ENCODE measurements at places on chromosomes 5 and 9.

DNA sequence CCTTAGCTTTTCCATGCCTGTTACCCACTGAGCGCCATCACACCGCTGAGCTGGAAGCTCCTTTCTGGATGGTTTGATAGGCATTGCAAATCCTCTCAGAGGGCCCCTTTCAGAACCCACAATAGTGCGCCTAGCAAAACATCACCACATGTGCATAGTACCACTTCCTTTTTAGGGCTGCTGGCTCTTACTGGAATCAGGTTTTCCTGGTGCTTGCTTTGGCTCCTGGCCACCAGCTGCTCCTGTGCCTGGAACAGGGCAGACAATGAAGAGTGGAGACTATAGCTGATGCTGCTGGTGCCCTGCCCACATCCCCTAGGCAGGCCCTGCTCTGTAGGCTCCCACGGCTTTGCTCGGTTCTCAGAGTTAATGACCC lies 163.6 kb upstream of the SEMA6A start:
- peak; percentile 72 for DNase-seq

GRCh38 chr9:122325124-122325523 lies 45.7 kb upstream of the PTGS1 start:
- no peak for DNase-seq

- DNase-seq, result no peak
Observed at GRCh38 chr9:21465859-21466518, 16.1 kb downstream of the IFNE start.

GRCh38 chr5:138849439-138849838 lies 25.7 kb downstream of the LRRTM2 start:
- DNase-seq, result no peak

DNA sequence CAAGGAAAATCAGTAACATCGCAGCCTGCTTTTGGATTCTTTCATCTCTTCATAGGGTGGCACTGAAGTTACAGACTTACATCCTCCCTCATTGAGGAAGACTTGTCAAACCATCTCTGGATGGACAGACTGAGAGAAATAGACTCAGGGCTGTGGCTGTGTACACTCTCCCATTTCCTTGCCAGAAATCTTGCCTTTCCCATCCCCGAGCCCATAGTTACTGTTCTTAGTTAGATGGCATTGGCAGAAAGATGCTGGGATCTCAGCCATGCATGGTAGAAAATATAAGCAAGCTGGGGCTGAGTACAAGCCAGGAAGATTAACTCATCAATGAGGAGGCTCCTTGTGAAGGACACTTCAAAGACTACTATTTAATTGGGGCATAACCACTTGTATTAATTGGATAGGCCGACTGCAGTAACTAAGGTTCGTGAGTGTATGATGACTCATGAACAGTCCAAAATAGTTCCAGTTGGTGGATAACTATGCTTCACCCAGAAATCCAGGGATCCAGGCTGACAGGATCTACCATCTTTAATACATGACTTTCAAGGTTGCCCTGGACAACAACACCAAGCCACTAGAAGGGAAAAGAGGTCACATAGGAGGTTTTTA lies 137.9 kb downstream of the TMEM38B start:
- no peak for DNase-seq

DNA sequence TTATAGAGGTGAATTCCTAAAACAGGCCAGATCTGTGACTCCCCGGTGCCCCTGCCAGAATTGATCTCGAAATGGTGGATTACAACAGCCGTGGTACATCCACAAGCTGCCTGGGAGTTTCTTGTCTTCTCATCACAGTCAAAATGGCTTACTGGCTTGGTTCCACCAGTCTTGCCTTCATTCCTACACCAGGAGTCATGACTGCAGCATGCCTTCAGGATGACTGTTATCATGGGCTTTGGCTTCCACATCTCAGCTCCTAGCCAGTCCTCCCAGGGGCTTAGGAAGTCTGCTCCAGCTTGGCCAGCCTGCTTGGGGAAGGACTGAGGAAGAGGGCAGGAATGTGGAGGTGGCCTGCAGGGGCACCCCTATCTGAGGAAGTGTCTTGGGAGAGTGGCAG lies 132.9 kb upstream of the NR3C1 start:
- DNase-seq, result no peak

DNA sequence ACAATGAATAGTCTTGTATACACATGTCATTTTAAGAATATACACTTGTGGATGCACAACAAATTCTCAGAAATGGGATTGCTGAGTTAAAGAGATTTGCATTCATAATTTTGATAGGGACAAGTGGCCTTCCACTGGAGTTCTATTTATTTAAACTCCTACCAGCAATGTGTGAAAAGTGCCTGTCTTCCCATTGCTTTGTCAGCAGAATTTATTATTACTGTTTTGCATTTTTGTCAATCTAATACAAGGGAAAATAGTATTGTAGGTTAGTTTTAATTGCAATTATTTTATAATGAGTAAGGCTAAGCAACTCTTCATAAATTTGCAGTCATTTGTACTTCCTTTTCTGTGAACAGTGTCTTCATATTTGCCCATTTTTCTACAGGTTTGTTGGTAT lies 55.0 kb downstream of the C9orf57 start:
- DNase-seq, result no peak

GRCh38 chr5:53537711-53538110 lies 22.7 kb upstream of the NDUFS4 start:
- no peak for DNase-seq

DNA sequence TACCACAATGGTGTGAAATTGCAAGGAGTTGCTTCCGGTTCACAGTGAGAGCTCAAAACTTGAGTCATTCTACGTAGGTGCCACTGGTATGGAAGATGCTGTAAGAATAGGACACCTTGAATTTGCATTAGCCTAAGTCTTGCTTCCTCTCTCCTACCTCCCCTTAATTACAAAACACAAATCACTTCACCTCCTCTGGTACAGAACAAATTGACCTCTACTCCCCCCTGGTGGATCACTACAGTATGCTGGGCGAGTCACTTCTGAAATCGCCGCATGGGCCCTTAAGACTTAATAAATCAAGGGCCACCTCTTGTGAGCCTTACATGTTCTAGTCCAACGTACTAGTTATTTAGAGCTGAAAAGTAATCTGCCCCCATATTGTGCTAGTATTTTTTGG lies 145.3 kb upstream of the SMARCA2 start:
- DNase-seq, result no peak

DNA sequence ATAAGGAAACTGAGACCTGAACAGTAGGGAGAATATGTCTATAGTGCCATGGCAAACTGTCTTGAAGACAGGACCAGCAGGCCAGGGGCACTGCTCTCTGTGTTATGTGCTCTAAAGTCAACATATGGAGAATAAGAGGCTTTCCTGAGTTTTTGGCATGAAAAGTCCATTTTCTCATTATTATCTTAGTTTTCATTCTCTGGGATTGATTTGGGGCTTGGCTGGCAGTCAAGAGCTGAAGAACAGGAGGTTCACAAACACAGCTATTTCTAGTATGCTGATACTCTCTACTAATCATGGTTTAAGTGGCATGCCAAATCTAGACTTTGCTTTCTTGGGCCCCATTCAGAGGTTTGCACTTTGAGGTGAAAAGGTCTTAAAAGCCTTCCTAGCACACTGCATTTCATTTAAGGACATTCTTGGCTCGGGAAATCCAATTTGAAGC lies 404.4 kb downstream of the ZNF608 start:
- DNase-seq, result peak; percentile 83

GRCh38 chr9:38164659-38165221 lies 95.7 kb upstream of the SHB start:
- no peak for DNase-seq

GRCh38 chr9:108696156-108696555 lies 159.6 kb downstream of the ACTL7B start:
- DNase-seq, result no peak

GRCh38 chr9:125513668-125514413 lies 193.2 kb downstream of the MAPKAP1 start:
- DNase-seq, result no peak

GRCh38 chr5:68406767-68407241 lies 191.2 kb downstream of the PIK3R1 start:
- peak; percentile 22 for DNase-seq

- no peak for DNase-seq
Observed at GRCh38 chr9:75930190-75930589, 39.7 kb downstream of the PCSK5 start.

- DNase-seq, result peak; percentile 30
Observed at GRCh38 chr5:169641253-169641652, 4.2 kb downstream of the DOCK2 start.

DNA sequence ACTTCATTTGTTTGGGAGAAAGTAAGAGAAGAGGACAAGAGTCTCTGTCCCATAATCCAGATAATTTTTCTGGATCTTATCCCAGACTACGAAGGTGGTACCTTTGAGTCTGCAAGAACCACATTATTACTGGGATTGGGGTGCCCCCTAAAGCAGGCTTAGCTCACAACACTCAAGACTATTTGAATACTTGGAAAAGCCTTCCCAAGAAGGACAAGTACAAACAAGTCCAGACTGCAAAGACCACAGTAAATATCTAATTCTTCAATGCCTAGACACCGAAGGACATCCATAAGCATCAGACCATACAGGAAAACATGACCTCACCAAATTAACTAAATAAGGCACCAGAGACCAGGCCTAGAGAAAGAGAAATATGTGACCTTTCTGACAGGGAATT lies 40.2 kb upstream of the TMED7 start:
- DNase-seq, result no peak

DNA sequence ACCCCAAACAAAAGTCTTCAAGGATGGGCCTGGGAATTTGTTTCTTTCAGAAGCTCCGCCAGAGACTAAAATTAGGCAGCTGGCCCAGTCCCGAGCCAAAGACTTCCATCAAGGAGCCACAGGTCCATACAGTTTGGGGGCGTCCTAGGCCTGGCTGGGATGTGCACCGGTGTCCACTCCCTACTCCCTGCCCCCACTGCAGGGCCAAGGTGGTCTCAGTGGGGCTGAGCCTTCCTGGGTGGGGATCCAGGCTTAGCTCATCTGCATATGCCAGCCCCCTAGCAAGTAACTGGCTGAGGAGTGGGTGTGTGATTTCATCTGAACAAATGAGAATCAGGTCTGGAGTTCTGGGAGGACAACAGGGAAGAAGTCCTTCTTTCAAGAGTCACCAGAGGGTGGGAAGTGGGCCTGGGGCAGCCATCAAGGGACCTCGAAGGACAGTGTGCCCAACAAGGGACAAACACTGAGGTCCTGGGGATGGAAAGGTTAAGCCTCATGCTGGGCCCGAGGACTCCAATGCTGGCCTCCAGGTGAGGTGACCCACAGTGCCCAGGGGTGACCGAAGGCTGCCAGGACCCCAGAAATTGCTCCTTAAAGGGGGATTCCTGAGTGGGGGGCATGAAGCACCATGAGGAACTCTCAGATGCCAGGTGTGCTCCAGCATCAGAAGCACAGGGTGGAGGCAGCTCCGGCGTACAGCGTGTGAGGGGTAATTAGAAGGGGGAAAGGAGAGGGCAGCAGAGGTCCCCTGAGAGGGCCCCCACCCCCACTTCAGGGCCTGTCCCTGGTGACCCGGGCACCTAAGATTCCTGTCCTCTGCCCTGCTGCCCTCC lies 91.3 kb downstream of the ZNF354C start:
- DNase-seq, result no peak

DNA sequence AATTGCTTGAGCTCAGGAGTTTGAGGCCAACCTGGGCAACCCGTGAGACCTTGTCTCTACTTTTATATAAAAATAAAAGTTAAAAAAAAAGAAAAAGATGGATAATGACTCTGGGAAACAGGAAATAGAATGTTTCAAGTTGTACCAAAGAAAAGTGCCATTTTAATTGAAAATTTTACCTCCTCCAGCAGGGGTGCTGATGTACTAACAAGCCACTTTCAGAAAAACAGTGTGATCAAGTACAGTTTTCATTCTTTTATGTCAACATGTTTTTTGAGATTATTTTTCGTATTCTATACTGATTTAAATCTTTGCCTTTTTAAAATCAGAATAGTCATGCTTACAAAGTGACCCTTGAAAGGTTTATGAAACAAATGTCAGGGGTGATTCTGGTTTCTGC lies 30.8 kb downstream of the F2R start:
- DNase-seq, result no peak

DNA sequence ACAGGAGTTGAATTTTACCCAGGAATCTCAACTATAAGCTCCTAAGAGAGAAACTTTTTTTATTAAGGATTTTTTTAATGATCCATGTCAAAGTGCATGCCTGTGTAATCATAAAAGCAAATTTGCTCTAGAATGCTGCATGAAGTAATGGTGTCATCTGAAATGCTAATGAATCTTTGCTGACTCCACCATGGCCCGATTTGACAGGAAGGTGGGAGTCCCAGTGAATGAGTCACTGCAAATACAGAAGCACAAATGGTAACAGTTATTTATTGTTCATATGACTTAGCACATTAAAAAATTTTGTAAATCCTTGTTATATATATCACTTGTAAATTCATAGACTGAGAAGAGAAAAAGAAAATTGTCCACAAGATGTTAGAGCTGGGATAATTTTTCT lies 341.3 kb downstream of the RASEF start:
- no peak for DNase-seq

DNA sequence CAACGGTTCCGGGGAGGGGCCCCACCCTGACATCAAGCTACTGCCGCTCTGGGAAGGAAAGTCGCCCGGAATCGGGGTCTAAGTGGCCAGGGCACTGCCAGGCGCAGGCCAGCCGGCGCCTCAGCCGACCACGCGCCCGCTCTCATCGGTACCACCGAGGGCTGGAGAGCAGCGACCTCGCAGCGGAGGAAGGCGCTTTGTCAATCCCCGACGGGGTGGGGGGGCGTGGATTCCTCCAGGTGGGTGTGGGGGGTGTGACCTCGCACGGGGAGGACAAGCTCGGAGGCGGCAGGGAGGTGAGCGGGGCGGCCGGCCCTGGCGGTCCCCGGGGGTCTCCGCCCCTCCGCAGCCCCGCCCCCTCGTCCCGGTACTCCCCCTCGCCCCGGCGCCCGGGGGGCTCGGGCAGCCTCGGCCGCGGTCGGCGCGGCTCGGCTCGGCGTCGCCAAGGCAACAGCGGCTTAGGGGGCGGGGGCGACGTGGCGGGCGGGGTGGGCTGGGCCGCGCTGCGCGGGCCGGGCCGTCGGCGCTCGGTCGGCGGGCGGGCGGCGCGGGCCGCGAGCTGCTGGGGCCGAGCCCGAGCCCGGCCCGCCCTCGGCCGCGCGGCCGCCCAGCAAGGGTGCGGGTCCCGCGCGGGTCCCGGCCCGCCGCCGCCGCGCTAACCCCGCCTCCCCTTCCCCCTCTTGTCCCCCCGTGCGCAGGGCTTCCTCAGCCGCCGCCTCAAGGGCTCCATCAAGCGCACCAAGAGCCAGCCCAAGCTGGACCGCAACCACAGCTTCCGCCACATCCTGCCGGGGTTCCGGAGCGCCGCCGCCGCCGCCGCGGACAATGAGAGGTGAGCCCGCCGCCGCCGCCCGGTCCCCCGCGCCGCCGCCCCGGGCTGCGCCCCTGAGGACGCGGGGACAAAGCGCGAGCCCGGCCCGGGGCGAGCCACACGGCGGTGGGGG lies 47.5 kb downstream of the DAB2IP start:
- peak; percentile 75 for DNase-seq
